Midbrain (tissue), 1 donor: ENCODE measurements at places on chromosomes 16 and 17.
A peak's percentile ranks its signal among the peaks of the same experiment; 100 is the strongest.

DNA sequence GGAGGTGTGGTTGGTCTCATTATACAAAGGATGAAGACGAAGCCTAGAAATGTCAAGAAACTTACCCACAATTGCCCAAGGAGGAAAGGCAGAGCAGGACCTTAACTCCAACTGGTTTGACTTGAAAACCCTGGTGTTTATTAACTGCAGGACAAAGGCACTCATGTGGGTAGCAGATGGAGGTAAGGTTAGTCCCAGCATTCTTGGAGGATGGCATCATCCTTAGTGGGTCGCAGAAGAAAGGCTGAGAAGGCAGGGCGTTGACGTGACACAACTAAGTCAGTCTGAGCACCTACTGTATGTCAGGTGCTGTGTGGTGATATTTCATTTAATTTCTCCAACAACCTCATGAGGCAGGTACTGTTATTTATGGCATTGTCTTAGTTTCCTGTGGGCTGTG, 101.3 kb downstream of the HAPSTR1 start:
- DNase-seq = no peak

- peak; percentile 69 for DNase-seq
Observed at GRCh38 chr16:17416461-17417311, 54.1 kb downstream of the XYLT1 start.

- DNase-seq = peak; percentile 31
Observed at GRCh38 chr16:87687126-87687910, 78.5 kb downstream of the KLHDC4 start.

- DNase-seq = peak; percentile 29
Observed at GRCh38 chr16:65120831-65121721, 787 bp downstream of the CDH11 start.

DNA sequence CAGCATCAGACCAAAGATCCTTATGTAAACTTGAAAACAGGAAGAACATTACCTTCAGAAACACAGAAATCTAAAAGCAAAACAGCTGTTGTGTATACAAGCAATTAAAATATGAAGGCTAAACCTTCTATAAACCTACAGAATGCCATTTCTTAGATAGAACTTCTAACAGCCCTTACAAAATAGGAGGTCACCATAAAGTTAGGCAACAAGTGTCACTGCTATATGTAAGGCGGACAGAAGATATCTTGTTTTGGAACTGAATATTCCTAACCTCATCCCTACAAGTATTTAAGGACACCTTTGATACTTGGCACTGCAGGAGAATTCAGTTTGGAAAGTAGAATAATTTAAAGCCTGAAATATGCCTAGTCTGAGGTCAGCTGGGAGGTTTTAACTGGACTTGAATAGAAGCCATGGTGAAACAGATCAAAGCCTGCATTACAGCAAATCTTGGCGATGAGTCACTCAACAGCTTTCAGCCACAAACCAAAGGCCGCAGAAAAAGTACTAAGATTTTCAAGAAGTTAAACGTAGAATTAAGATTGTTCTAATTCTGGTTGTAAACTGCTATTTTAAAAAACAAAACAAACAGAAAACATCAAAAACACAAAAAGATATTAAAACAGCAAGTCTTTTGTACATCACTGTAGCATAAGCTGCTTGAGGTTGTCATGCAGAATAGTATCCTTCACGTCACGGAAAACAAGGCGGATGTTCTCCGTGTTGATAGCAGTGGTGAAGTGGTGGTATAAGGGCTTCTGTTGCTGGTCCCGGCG, 42.7 kb downstream of the GNA13 start:
- no peak for DNase-seq

DNA sequence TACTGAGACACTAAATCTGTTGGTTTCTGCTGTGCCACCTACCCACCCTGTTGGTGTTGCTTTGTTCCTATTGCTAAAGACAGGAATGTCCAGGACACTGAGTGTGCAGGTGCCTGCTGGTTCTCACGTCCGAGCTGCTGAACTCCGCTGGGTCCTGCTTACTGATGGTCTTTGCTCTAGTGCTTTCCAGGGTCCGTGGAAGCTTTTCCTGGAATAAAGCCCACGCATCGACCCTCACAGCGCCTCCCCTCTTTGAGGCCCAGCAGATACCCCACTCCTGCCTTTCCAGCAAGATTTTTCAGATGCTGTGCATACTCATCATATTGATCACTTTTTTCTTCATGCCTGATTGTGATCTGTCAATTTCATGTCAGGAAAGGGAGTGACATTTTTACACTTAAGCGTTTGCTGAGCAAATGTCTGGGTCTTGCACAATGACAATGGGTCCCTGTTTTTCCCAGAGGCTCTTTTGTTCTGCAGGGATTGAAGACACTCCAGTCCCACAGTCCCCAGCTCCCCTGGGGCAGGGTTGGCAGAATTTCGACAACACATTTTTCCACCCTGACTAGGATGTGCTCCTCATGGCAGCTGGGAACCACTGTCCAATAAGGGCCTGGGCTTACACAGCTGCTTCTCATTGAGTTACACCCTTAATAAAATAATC, 14.6 kb downstream of the STH start:
- peak; percentile 45 for DNase-seq

GRCh38 chr16:24815021-24815420, 30.7 kb upstream of the SLC5A11 start:
- DNase-seq = no peak

- DNase-seq = no peak
Observed at GRCh38 chr16:86729686-86730085, 151.3 kb downstream of the FOXL1 start.

DNA sequence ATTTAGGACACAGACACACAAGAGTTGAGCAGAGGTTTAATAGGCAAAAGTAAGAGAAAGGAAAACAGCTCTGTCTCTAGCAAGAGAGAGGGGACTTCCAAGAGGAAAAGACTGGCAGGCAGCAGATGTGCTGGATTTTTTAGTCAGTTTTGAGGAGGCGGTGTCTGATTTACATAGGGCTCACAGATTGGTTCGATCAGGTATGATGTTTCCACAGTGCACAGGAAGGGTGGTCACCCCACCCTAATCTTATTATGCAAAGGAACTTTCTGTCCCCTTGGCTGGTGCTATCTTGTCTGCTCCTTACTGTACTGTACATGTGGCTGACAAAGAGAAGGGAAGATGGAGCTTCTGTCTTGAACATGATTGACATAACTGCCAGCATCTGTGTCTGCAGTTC, 25.3 kb downstream of the BFAR start:
- DNase-seq = no peak

- no peak for DNase-seq
Observed at GRCh38 chr16:50331570-50331969, 37.2 kb downstream of the BRD7 start.

- DNase-seq = peak; percentile 57
Observed at GRCh38 chr17:78899361-78900260, 3.4 kb downstream of the CEP295NL start.

- no peak for DNase-seq
Observed at GRCh38 chr16:73418691-73419090, 370.8 kb upstream of the ZFHX3 start.

- DNase-seq = peak; percentile 26
Observed at GRCh38 chr17:1649844-1650501, at the start of gene RILP. RILP (minus strand) TSS chr17:1649866; CDS start chr17:1649804, 62 bp downstream.

- no peak for DNase-seq
Observed at GRCh38 chr17:48051283-48051682, 3.1 kb downstream of the NFE2L1 start.

DNA sequence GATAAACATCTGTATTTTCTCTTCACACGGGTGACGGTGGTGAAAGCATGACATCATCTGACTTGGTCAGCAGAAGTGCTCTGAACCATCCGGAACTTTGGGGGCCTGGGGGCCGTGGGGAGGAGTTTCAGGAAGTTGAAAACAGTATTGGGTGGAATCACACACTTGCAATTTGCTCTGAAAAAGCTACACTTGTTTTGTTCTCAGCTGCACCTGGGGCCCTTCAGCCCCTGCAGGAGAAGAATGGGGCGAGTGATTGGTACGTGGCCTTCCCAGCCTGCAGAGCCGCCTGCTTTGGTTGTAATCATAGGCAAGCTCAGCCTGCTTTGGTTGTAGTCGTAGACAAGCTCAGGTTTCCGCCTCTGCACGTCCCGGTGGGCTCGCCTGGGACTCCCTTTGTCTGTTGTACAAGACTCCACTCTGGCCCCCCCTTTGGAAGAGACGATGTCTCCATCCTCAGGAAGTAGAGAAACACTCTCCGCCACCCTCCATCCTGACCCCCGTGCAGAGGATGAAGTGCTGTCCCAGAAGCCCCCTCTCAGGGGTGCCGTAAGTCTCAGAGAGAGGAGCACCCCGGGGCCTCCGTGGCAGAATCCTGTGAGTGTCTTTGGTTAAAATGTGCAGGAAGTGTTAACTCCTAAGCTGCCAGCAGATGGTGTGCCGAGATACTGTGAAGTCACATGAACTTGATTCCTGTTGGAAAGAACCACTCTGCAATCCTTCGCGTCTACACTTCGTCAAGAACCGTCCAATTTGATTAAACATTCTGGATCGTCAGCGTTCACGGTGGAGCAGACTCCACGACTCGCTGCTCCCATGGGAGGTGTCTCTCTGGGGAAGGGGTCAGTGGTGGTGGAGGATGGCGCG, 5.4 kb downstream of the BANP start:
- DNase-seq = no peak

- DNase-seq = no peak
Observed at GRCh38 chr17:30716461-30717290, 107.8 kb downstream of the CRLF3 start.
